ENCODE measurements at places on chromosomes 12 and 14.
A peak's percentile ranks its signal among the peaks of the same experiment; 100 is the strongest.

DNA sequence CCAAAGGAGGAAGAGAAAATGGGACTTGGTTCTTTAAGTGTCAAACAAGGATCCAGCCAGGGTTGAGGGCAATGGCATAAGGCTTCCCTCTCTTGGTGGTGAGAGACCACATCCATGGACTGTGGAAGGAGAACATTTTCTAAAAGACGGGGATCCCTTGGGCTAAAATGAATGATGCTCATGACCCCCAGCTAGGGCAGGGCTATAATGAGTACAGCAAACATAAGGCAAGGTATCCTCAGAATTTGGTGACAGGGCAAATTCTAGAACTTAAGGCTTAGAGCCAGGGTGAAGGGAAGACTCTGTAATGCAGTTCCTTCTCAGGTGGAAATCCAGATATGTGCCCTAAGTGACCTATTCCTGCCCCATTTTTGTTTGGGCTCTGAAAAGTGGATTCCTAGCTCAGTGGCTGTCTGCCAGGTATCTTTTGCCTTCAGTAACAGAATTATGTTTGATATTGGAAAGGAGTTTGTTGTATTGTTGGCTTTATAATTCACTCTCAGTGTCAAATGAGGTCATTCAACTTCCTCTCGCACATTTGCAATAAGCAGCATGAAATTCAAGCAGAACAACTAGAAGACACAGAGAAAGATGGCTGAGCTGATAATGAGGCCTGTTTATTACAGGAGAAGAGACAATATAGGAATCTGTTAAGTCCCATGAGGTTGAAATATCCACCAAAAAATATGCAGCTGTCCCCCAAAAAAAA, 76.8 kb downstream of the DAD1 start:
- no peak for DNase-seq

GRCh38 chr14:31950764-31951637, 126.1 kb upstream of the ARHGAP5 start:
- no peak for DNase-seq

DNA sequence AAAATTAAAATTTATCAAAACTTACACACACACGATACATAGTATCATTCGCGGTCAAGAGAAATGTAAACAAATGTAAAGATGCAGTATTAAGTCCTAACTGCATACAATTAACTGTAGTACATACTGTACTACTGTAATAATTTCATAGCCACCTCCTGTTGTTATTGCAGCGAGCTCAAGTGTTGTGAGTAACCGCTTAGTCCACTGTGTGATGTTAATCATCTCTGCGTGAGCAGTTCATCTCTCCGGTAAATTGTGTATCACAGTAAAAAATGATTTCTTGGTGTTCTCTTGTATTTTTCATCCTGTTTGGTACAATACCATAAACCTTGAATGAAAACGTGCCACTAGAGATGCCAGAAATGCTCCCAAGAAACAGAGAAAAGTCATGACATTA, 6.5 kb downstream of the EPS8 start:
- DNase-seq: no peak

DNA sequence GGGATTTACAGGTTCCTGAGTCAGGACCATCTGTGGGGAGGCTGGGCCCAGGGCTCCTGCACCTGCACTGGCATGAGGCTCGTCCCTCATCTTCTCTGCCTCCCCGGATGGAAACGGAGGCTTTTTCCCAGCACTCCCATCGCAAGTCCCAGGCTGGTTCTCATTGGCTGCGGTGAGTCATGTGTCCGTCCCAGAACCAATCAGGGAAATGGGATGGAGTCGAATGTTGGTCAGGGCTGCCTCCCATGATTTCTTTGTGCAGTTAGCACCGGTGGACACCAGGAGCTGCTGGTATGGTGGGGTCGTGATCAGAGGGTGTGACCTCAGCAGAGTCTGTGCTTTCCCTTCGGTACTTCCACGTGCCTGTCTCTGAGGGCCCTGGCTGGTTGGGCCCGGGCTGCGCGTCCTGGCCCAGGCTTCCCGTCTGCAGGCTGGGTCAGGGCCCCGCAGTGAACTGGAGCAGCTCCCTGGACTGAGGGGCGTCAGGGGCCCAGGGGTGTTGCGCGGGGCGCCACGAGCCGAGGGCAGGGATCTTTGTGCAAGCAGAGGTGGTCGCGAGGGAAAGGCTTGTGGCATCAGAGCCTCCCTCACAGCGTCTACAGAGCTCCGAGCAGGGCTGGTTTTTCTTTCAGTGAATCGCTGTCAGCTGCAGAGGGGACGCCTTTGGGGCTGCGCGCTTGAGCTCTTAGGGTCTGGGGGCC, 168.1 kb downstream of the ADGRD1 start:
- no peak for DNase-seq

GRCh38 chr14:104187931-104188726, 49.7 kb downstream of the KIF26A start:
- no peak for DNase-seq

DNA sequence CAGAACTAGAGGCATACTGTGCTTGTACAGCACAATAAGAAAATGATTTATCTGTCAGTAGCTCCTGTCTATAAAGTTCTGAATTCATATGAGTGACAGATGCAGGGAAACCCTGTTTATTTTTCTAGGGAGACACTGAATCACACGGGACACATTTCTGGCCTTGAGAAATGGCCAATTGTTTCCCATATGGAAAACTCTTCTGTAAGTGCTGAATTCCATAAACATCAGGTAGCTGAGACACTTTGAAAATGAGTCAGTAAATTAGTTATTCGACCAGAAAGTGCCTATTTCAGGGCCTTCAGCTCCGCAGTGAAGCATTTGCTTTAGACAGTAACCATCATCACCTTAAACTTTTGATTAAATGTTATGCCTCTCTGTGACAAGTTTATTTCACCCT, 184.4 kb downstream of the TMEM132D start:
- DNase-seq: no peak

- no peak for DNase-seq
Observed at GRCh38 chr12:40691913-40692764, at the start of gene CNTN1. Gene CNTN1 (plus strand): TSS chr12:40692439.

DNA sequence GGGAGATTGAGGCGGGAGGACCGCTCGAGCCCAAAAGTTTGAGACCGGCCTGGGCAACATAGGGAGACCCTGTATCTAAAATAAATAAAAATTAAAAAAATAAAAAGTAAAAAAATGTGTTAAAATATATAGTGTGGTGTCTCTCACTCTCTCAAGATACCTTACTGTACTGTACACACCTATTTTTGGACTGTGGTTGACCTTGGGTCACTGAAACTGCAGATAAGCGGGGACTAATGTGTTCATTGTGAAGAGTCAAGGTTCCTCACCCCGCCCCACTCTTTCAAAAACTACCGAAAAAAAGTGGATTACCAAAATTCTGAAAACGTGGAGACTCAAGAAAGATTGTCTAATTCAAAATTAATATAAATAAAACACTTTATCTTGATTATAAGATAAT, 1.0 kb upstream of the TAS2R13 start:
- DNase-seq: no peak

DNA sequence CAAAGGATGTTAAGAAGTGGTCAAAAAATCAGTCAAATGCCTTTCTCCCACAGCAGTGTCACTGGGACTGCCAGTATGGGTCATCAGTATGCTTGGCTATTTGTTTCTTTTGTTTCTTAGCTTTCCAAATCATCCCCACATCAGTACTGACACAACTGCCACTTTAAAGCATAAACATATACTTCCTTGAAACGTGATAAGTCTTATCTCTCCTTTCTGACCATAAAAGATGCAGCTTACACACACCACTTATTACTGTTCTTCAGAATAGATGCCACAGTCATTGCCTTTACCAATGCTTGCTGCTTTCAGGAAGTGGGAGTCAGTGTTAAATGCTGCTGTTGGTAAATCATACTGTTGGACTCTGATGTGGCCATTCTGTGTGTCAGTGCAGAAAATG, 18.6 kb upstream of the GARIN2 start:
- DNase-seq: no peak

GRCh38 chr12:62297321-62297720, 37.1 kb downstream of the USP15 start:
- no peak for DNase-seq

DNA sequence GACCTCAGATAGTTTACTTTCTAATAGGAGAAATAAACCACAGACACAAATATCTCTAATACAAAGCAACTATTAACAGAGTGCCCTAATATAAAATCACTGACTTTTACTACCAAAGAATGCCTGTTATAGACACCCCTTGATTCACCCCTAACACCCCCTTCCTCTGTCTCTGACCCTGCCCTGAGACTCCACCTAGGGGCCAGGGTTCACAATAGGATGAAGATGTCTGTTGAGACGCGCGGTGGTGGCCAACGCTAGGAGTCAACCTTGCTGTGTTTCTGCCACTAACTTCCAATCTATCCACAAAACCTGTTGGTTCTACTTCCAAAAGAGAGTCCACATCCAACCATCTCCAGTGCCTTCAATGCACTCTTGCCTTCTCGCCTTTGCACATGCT, 10.9 kb upstream of the TC2N start:
- no peak for DNase-seq

- peak; percentile 78 for DNase-seq
Observed at GRCh38 chr14:95533391-95533821, 1.4 kb upstream of the GLRX5 start.

DNA sequence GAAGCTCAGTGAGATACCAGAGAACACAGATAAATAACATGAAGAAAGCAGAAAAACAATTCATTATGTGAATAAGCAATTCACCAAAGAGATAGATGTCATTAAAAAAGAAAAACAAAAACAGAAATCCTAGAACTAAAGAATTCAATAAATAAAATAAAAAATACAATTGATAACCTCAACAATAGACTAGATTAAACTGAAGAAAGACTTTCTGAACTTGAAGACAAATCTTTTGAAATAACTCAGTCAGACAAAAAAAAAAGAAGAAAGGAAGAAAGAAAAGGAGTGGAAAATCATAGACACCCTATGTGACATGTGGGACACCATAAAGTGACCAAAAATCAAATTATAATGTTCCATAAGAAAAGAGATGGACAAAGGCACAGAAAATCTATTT, 14.0 kb upstream of the SLC38A1 start:
- DNase-seq: no peak

DNA sequence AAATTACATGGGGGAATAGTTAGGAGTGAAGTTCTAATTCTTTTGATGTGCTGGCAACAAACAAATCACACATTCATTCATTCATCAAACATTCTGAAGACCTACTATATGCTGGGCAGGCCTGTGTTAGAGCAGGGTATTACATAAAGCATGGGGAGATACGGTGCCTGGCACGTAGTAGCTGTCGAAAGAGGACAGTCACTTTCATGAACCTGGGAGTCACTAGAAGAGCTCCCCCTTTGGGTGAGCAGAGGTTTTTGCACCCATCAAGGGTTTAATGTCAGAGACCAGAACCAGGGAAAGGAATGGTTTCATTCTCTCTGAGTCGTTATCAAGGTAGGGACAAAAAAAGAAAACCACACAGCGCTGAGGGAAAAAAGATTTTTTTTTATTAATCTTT, 10.0 kb downstream of the LHX5 start:
- peak; percentile 62 for DNase-seq

DNA sequence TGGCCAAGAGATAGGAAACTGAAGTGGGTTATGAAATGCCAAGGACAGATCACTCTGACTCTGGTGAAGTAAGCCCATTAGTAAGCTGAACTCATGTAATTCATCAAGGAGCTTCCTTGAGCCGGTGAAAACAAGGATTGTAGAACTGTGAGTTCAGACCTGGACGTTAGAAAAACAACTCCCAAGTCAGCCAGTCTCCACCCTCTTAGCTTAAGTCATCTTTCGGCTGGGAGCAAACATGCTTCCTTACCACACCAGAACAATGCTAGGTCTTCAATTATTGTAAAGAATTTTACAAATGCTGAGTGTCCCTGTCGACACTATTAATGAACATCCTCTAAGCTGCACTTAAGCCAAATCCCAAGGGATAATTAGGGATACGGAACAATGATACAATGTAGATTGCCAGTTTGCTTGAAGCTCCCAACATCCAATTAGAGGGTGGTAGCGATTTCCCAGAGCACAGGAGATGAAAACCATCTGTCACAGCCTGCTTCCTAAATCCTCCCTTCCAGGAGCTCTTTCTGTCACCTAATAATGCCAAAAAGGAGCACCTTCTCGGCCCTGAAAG, 45.7 kb upstream of the VASH1 start:
- DNase-seq: no peak

DNA sequence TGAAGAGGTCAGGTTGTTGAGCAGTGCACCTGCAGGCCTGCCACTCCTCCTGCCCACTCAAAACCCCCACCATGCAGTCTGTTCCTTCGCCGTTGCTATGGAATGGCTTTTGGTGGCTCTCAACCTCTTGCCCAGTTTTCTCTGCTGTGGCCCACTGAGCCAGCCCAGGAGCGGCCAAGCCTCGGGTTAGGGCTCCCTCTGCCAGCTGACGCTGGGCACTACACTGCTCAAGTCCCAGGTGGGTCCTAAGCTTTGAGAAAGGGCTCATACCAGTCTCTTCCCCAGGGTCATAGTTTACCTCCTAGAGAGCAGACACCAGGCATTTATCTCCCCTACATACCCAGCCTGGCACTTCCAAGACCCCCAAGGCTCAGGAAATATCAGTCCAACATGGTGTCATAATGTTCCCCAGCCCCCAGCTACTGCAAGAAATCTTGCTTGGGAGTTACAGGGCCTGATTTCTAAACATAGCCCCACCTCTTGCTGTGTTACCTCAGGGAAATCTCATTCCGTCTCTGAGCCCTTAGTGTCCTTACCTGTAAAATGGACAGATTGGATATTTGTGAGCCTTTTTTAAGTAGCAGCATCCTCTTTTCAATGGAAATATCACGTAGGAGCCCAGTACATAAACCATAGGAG, 59.4 kb downstream of the TSPAN11 start:
- DNase-seq: peak; percentile 59

DNA sequence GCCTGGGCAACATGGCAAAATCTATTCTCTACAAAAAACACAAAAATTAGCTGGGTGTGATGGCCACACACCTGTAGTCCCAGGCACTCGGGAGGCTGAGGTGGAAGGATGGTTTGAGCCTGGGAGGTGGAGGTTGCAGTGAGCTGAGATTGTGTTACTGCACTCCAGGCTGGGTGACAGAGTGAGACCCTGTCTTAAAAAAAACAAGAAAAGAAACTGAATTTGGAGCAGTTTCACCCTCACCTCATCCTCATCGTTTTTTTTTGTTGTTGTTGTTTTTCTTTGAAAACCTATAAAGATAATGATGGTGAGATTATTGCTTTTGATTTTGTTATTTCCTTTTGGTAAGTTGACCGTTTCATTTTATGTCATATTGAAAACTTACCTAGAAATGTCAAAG, 60.7 kb downstream of the SLC38A6 start:
- DNase-seq: no peak

GRCh38 chr14:53881161-53881871, 75.3 kb downstream of the BMP4 start:
- no peak for DNase-seq

GRCh38 chr12:4030929-4031702, 157.9 kb upstream of the PARP11 start:
- DNase-seq: peak; percentile 97
